Stimulated activated naive CD8-positive, alpha-beta T cell treated with anti-CD3 and anti-CD28 coated beads, Interleukin-15, Interleukin-2, amounts not matched to agents 100 U/mL and 50 U/mL, for 24 hours (primary cell): ENCODE measurements at places on chromosomes 3 and 15.

GRCh38 chr15:39761006-39761405 is 21.6 kb downstream of the FSIP1 start:
- no peak for DNase-seq

- no peak for DNase-seq
These were observed 267.1 kb downstream of the XXYLT1 start for GRCh38 chr3:195003893-195004289.

GRCh38 chr3:17115186-17115585 is 230.4 kb downstream of the PLCL2 start:
- DNase-seq, result no peak

- DNase-seq, result peak; percentile 59
These were observed 23.6 kb downstream of the RHCG start for GRCh38 chr15:89472785-89473256.

GRCh38 chr3:195907684-195907933 is 742 bp downstream of the TNK2 start:
- no peak for DNase-seq

DNA sequence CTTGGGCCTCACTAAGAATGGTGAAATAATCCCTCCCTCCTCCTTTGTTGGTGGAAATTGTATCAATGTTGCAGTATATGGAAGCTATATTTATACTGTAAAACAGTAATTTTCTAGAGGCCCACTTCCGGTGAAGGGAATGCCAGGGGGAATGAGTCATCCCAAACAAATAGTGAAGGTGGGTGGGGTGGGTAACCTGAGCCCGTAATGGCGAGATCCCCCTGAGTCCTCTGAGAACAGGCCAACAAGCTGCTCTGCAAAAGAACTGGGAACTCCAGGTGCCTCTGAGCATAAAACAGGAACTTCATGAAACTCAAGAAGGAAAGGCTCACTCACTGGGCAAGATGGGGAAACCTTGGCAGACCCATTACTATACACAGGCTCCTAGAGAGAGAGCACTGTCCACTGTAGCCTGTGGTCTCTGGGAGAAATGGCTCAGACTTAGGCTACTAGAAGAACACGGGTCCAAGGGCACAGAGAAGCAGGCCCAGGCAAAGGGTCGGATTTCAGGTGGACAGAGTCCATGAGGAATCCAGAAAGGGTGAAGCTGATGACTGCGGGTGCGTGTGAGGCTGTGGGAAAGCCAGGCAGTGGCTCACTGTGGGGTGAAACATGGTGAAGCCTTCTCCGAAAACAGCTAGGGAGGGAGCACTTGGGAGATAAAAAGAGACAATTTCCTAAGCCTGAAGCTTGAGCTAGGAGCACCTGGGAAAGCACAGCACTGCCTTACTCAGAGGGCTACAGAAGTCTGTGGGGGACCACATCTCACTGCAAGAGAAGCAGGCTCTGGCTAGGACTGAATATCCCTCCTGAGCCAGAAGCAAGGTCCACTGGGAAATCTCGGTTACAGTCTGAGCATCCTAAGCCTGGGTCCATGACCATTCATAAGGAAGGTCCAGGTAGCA is 19.8 kb downstream of the LARP6 start:
- no peak for DNase-seq

DNA sequence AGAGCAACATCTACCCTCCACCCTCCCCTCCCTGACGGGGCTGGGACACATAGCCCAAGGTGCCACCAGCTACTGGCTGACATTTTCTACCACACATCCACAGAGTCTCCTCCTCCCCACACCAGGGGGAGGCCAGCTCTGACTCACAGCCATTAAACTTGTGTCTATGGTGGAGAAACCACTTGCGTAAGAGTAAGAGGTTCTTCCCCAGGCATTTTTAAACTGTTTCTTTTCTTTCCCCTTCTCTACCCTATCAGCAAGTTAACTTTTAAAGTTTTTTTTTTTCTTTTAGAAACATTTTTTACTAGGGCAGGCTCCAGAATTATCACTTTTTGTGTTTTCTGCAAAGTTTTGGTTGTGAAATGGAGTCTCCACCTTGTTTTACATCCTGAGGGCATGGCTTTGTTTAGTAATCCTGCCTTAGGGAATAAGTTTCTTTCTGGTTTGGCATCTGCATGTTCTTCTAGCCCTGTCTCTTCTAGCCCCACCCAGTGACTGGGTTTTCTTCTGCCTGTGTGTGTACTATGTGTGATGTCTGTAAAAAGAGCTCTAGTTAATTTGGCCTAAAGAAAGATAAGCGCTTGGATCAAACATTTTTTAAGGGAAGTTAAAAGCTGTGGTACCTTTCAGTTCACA is 148.8 kb upstream of the GADL1 start:
- DNase-seq, result no peak

DNA sequence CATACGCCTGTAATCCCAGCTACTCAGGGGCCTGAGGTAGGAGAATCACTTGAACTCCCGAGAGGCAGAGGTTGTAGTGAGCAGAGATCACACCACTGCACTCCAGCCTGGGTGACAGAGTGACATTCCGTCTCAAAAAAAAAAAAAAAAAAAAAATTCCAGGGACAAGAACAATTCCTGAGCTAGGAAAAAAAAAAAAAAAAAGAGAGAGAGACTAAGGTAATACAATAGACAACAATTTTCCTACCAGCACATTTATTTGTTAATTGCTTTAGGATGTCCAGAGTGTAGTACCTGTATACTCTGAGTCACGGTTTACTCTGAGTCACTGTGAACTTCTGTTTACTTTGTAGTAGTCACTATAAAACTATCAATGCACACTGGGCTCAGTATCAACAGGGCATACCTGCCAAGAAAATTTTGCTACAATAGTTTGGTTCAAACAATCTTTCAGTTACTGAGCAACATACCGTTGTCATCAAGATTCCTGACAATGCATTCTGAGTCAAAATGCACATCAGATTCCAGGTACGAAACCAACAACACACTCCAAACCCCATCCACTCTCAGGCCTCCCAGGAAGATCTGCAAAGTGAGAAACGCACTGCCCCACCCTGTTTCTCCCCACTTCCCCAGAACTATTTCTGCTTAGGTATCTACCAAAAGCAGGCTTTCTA is 28.3 kb downstream of the IGF2BP2 start:
- no peak for DNase-seq

GRCh38 chr3:182490596-182491491 is 302.5 kb upstream of the ATP11B start:
- DNase-seq, result no peak

DNA sequence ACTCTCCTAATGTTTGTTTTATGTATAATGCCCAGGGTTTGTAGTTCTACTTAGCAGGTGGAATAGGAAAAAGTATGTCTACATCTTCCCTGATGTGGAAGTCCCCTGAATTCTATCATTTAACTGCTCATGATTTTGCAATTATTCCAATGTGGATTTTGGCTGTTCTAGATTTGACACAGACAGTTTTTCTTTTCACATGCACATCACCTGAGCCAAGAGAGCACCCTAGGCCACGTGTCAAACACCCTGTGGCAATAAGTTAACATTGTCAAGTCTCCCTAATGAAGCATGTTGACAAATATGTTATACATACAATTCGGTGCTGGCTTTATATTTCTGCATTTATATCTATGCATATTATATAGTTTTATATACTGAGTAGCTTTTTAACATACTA is 70.0 kb upstream of the SUCLG2 start:
- DNase-seq, result no peak
